Neural progenitor cell (in vitro differentiated cells): ENCODE measurements at places on chromosomes 11 and 22.

DNA sequence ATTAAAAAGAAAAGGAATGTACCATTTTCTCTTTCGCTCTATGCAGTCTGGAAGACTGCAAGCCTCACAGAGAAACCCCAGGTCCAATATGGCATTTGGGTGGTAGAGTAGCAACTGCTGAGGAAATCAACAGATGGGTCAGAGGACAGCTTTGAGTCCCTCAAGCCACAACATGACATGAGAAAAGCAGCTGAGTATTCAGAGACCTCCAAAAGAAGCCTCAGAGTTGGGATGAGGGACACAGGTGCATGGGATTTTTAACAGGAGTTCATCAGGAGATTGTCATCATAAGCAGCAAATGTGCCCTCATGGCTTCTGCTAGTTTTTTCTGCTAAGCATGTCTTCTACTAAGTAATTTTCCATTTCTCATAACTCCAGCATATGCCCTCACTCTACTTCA is 111.6 kb downstream of the BLID start:
- no peak for DNase-seq

DNA sequence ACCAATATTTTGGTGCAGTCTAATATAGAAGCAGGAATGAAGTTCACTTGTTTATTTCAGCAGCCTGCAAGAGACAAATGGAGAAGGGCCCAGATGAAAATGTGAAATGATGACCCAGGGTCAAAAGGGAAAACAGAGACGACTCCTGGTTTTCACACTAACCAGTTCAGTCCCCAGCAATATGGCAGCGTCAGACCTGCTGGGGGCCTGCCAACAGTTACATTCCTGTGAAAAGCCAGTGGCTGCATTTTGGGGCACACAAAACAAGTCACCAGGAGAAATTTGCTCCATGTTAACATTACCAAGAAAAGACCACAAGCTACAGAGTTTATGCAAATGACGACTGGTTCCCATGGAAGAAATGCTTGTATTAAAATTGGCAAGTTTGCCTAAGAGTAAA is 80.2 kb downstream of the CCDC34 start:
- peak; percentile 10 for DNase-seq

DNA sequence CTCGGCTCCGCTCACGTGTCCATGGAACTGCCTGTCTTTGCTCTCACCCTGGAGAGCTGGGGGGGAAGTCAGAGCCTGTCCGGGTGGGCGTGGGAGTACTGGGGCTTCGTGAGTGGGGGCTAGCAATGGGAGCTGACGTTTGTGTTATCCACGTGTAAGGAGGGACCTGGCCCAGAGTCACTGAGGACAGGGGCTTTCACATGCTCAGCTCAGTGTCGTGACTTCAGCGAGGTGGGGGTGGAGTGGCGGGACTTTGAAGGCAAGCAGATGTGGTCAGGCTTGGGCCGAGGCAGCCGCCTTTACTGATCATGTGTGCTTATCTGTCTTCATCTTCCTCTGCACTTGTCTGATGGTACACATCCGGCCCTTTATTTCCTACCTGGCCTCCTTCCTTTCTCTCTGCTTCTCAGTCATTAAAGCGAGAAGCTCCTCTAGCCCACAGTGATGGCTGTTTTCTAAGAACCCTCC is 113.1 kb upstream of the NNMT start:
- DNase-seq = no peak

- DNase-seq = peak; percentile 47
These were observed 19.4 kb upstream of the P2RY2 start for GRCh38 chr11:73198677-73199076.

GRCh38 chr11:66279092-66279734 is 1.2 kb downstream of the CNIH2 start:
- no peak for DNase-seq

GRCh38 chr11:19326499-19326898 is 85.8 kb upstream of the E2F8 start:
- DNase-seq = no peak

DNA sequence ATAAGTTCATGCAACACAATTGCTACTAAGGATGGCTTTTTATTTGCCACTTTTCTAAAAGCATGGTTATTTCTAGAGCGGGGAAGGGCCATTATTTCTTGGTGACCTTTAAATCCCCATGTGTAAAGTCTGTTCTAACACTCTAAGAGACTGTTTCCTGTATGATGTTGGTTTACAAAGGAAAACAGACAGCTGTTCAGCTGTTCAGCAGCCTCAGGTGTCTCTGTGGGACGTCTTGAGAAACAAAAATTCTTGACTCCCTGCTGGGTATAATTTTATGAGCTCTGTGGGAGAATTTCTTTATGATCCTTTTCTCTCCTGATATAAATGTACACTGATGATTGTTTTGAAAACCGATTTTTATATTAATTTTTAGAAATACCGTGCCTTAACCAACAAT is 13.9 kb downstream of the MUC15 start:
- DNase-seq = no peak

DNA sequence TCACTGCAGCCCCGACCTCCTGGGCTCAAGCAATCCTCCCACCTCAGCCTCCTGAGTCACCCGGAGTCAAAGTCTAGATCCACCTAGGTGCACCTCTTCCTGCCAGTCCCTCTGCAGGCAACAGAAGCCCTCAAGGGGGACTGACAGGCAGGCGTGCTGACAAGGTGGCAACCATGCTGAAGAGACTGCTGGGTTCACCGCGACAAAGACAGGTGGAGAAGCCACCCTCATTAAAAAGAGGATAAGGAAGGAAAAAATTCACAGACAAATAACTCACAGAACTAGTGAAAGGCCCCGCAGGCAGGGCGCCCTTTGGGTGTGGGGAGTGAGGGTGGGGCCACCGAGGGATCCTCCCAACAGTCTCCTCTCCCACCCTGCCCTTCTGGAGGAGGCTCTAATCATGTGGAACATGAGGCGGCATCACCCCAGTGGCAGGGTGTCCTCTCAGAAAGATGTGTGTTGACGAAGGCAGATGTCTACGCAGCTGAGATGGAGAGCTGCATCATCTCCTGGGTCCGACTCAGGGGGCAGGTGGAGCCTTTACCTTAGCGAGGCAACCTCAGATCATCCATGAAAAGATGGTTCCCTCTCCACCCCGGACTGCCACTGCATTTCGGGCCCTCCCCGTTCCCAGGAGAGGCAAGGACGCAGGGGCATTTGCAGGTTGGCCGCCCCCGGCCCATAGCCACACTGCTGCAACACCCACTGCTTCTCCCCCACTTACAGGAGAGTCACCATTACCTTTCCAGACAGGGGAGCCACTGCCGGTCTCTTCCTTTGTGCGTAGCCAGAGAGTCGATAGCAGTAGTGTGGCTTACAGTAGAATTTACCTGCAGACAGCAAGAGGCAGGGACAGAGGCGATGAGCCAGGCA is 91.2 kb upstream of the BID start:
- no peak for DNase-seq

- no peak for DNase-seq
These were observed 33.0 kb downstream of the PTPRJ start for GRCh38 chr11:48013269-48013901.

DNA sequence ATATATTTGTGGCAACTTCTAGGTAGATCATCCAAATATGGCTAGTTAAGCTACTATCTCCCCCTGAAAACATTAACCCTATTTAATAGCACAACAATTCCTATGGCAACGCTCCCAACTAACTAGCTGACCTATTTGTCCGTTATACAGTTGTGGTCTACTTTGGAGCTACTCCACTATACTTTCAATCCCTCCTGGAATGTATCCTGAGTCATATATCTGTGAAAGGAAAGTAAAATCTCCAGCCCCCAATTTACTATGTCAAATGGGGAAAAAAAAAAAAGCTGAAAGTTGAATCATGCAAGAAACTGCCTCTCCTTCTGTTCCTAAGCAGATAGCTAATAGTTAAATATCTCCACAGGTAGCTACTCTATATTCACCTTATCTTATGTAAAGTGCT is 128.5 kb downstream of the CD44 start:
- DNase-seq = no peak

DNA sequence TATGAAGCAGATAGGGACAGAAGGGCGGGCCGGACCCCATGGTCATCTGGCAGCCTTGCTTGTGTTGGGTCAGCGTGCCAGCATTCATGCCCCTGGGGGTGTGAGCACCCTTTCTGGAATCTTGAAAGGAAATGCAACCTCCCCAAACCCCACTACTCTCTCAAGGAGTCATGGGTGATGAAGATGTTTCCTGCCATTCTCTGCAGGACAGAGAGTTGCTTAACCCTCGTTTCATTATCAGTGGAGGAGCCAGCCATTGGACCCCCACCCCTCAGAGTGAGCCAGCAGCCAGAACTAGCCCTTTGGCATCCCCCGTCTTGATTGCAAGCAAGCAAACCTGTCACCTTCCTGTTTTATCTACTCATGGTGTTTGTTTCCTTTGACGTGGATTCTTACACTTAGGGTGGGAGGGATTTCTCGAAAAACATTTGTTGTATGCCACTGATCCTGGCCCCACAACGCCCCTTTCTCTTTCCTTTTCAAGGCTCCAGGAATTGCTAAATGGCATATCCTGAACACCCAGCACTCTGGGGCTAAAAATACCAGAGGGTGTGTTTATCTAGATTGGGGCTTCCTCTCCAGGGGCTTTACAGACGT is 258.3 kb downstream of the ETS1 start:
- no peak for DNase-seq

GRCh38 chr11:63663809-63664208 is 7.4 kb downstream of the ATL3 start:
- no peak for DNase-seq

- DNase-seq = no peak
These were observed 3.7 kb downstream of the INSC start for GRCh38 chr11:15118431-15118830.

- DNase-seq = no peak
These were observed 57.2 kb downstream of the SBF1 start for GRCh38 chr22:50417411-50418210.

DNA sequence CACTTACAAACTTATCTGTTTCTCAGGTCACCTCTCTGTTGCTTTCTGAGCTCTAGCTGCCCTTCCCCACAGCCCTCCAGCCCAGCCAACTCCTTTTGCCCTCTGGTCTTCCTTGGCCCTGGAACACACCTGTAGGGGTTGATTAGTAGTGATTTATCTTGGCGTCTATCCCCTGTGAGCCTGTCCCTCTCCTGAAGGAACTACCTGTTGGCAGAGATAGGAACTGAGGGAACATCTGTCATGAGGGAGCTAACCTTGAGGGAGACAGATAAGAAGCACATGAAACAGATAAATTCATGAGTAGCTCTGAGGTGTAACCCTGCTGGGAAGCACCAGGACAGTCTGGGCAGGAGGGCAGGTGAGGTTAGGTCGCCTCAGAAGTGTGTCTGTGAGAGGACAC is 38.9 kb downstream of the CABIN1 start:
- no peak for DNase-seq

GRCh38 chr11:112797648-112798293 is 163.4 kb upstream of the NCAM1 start:
- peak; percentile 58 for DNase-seq

GRCh38 chr22:35834061-35834460 is 116.4 kb downstream of the APOL5 start:
- DNase-seq = no peak

DNA sequence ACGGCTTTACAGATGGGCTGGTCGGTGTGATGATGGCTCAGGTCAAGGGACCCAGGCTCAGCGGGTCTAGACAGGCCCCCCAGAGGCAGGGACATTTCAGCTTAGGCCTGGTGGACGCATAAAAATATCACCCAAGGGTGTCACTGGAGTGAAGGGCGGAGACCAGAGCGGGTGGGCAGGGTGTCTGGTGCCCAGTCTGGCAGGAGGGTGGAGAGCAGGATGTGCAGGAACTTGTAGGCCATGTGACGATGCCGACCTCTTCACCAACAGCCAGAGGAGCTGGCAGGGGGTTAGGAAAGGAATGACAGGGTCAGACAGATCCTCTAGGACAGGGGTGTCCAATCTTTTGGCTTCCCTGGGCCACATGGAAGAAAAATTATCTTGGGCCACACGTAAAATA is 4.5 kb downstream of the MAPK8IP1 start:
- no peak for DNase-seq

GRCh38 chr22:42560381-42560780 is 6.6 kb downstream of the SERHL2 start:
- DNase-seq = no peak

- DNase-seq = no peak
These were observed 5.7 kb downstream of the UBE4A start for GRCh38 chr11:118364956-118365615.

- peak; percentile 40 for DNase-seq
These were observed 135.9 kb downstream of the FDX1 start for GRCh38 chr11:110565357-110566336.

DNA sequence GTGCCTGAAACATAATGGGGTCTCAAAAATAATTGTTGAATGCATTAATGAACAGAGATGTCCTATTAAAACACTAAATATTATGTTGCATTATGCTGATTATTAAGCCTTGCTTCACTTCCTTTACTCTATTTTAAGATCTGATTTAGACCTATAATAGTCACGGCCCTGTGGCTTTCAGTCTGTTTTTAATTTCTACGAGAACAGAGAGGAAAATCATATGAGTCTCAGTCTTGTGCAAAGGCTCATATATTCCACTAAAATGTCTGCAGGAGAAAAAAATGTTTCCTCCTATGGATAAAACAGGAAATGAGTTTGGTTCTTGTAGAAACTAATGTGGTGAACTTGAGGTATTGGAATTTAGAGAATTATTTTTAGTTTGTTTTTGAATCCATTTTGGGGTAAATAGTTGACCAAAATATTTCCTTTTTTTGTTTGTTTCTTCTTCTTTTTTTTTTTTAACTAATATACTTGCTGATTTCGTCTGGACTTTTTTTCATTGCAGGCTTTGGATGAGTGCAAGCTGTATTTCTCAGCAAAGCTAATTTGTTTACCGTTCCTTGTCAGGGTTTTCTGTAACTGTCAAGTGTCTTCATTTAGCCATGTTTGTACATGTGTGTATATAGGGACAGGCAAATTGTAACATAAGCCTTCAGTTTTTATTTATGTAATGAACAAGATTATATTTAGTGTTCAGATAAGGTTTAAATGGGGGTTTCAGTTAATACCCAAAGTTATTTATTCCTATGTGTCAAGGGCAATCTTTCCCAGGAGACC is 139.1 kb upstream of the DDI1 start:
- no peak for DNase-seq

DNA sequence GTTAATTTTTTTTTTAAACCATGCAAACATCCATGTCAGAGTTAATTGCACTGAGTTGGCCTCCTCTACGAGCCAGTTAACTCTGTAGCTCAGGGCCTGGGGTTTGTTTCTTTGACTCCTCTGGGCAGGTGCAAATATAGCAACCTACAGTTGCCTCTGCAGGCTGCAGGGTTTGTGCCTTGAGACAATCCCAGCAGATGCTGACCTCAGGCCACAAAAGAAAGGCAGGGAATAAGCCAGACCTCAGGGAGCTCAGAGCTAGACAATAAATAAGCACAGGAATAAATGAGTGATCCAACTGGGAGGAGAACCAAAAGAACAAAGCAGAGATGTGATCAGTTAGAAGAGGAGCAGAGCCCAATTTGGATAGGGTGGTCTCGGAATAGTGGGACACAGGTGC is 390.8 kb downstream of the SHANK2 start:
- peak; percentile 77 for DNase-seq

DNA sequence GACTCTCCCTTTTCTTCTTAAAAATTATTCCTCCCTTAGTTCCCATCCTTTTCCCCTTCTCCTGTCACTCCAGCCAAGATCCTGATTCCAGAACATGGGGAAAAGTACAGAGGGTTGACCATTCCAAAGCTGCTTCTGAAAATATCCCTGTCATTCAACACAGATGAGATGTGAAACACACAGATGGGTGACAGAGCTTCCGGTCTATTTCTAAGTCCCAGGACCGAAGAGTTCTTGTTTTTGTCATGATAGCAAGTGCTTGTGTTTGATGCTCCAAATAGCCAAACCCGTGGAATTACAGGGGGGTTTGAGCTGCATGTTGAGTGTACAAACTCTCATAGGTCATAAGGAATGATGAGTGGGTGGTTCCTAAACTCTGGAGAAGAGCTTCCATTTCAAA is 57.9 kb downstream of the PARVA start:
- DNase-seq = no peak

GRCh38 chr11:119099711-119100110 is 1.9 kb downstream of the DPAGT1 start:
- no peak for DNase-seq
